ENCODE measurements at places on chromosomes 4 and X. TPM values are rescaled to one million over a fixed set of nuclear protein-coding genes. Genes with fewer than 3 reads are reported as not detected.

UGT2A1 gene
- polyA plus RNA-seq, result not detected

FOXR2 gene
- polyA plus RNA-seq, result not detected

MAGEA2B gene
- not detected for polyA plus RNA-seq

SOX3 gene
- polyA plus RNA-seq, result not detected

TCEAL9 gene
- polyA plus RNA-seq, result 293 TPM

MTMR8 gene
- polyA plus RNA-seq, result 2.8 TPM

ZFP92 gene
- polyA plus RNA-seq, result 0.31 TPM

MUC7 gene
- not detected for polyA plus RNA-seq

DNA sequence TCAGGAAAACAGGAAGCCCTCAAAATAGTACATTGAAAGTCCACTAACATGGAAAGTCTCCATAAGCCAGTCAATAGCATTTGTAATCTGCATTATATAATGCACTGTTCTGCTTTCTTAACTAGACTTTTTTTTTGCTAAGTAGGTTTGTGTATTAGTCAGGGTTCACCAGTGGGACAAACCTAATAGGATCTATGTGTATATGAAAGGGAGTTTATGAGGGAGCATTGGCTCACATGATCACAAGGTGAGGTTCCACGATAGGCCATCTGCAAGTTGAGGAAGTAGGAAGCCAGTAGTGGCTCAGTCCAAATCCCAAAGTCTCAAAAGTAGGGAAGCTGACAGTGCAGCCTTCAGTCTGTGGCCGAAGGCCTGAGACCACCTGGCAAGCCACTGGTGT lies 116.0 kb downstream of the MXRA5 start:
- no peak for DNase-seq

DNA sequence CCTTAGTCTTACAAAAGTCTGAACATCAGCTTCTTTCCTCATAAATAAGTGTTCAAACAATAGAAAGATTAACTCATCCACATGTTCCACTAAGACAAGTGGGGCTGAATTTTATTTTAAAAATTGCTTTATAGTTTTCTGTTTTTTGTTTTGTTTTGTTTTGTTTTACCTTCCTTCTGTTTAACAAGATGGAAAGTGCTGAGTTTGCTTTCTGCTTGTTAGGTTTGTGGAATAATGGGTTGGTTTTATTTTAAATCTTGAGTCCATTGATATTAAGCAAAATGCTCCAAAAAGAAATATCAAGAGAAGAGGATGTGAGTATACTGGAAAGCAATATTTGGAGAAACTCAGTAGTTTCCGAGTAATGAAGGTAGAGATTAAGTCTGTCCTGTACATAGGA lies 458.7 kb downstream of the FAT4 start:
- no peak for DNase-seq

DNA sequence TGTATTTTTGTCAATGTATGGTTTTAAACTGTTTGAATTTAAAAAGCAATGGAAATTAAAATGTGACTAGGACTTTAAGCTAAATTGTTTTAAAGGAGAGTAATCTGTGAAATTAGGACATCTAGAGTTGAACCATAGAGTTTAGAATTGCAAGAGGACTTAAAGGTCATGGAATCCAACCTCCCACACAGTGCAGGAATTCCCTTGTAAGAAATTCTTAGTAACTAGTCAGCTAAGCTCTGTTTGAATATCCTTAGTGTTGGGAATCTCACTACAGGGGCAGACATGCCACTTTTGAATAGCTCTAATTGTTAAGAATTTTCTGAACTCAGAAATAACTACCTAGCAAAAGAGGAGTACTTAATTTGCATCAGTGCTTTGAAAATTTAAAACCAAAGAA lies 292.9 kb downstream of the IL1RAPL1 start:
- DNase-seq, result no peak

DNA sequence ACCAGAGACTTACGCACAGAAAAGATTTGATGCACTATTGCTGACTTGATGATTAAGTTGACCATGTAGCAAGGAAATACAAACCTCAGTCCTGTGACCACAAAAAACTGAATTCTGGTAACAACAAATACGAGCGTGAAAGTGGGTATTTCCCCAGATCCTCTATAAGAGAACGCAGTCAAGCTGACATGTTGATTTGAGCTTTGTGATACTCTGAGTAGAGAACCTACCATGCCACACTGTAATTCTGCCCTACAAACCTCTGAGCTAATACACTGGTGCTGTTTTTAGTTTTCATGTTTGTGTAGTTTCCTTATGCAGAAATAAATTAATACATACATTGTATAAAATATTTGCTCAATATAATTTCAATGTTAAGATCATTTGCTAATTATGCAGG lies 565.6 kb upstream of the EPHA5 start:
- DNase-seq, result no peak

GRCh38 chrX:65866146-65866545 lies 173.7 kb downstream of the VSIG4 start:
- DNase-seq, result no peak

GRCh38 chr4:110787109-110787508 lies 164.2 kb upstream of the PITX2 start:
- no peak for DNase-seq

- DNase-seq, result no peak
Observed at GRCh38 chr4:31365006-31365690, 645.0 kb downstream of the PCDH7 start.
